ENCODE measurements at places on chromosomes 7 and 10. TPM values are rescaled to one million over a fixed set of nuclear protein-coding genes. Genes with fewer than 3 reads are reported as not detected.

The CFAP69 gene
- not detected for total RNA-seq

The NPY4R gene
- total RNA-seq, result not detected

The CAV2 gene
- total RNA-seq, result not detected

The SEMA3D gene
- not detected for total RNA-seq

The CLRN3 gene
- not detected for total RNA-seq

The CTAGE15 gene
- total RNA-seq, result not detected

The ALOX5 gene
- total RNA-seq, result 7.5 TPM

The PNLIPRP2 gene
- not detected for total RNA-seq

The CYP2C19 gene
- 0.13 TPM for total RNA-seq

The FAM221A gene
- total RNA-seq, result 7.7 TPM

The RNF32 gene
- 3.4 TPM for total RNA-seq

The SEMA3E gene
- not detected for total RNA-seq

The TSPAN33 gene
- 0.48 TPM for total RNA-seq

The LYZL2 gene
- not detected for total RNA-seq

The CFTR gene
- total RNA-seq, result not detected

The RBM48 gene
- total RNA-seq, result 15.0 TPM

The CADPS2 gene
- total RNA-seq, result not detected

The LRRC4 gene
- not detected for total RNA-seq

The NPS gene
- total RNA-seq, result not detected

The ZNF92 gene
- total RNA-seq, result 19.7 TPM

The RSPH10B gene
- not detected for total RNA-seq

The ACTL6B gene
- not detected for total RNA-seq

The HOXA3 gene
- not detected for total RNA-seq

The SLC39A12 gene
- total RNA-seq, result not detected

The OR6B1 gene
- not detected for total RNA-seq

The HMX3 gene
- not detected for total RNA-seq

The GIMAP4 gene
- total RNA-seq, result 282 TPM

The ADIRF gene
- not detected for total RNA-seq

The MYOZ1 gene
- not detected for total RNA-seq

The C10orf105 gene
- 0.33 TPM for total RNA-seq

The ZWINT gene
- total RNA-seq, result 75.9 TPM

The FOXP2 gene
- not detected for total RNA-seq

The EN2 gene
- not detected for total RNA-seq

The PTPRZ1 gene
- not detected for total RNA-seq

The PVRIG gene
- total RNA-seq, result 70.5 TPM

The RELN gene
- not detected for total RNA-seq
